Right cardiac atrium (tissue), 5 donors: ENCODE measurements at places on chromosomes 3 and 15. TPM values are rescaled to one million over a fixed set of nuclear protein-coding genes. Genes with fewer than 3 reads are reported as not detected.

Gene RPL4
- 1,717 TPM for total RNA-seq

Gene FBXL22
- 18.3 TPM for total RNA-seq

Gene UBAP1L
- total RNA-seq = 1.9 TPM

Gene FRMD5
- total RNA-seq = 88.6 TPM

DNA sequence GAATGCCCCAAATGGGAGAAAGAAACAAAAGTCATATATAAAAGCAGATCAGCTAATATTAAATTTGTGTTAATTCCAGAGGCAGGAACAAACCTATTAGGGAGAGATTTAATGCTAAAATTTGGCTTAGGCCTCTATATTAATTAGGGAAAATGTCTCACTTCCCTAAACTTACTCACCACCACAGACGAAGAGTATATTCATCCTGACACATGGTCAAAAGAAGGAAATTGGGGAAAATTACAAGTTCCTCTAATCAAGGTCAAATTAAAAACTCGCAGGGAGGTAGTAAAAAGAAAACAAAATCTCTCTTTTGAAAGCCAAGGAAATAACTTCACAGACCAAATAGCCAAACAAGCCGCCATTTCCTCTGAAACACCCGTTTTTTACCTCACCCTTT, 32.2 kb downstream of the GRM2 start:
- DNase-seq = no peak

DNA sequence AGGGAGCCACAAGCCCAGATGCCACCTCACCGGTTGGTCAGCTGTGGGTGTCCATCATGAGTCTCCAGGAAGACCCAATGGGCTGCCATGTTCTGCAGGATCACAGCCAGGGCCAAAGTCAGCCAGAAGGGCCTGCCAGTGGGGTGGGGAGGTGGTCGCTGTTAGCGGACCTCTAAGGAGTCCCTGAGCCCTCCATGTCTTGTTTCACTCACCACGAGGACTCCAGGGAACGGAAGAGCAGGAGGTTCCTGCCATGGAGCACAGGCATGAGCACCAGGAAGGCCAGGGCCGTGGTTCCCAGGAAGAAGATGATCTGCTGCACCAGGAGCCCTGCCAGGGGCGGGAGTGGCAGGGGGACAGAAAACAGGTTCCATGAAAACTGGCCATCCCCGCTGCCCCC, 8.6 kb downstream of the ISLR start:
- DNase-seq = no peak

DNA sequence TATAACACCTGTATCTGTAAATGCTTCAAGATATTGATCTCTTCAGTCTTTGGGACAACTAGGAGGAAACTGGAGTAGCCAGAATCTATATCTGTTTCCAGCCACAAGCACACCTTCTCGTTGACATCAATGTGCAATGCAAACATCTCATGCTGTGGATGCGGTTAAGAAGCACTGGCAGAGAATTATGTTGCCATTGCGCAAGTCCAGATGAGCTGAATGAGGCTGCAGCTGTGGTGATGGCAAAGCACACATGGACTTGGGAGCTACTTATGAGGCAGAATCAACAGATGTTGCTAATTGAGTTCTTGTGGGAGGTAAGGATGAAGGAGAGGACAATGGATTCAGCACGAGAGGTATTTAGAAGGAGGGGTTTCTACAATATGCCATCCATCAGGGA, 90.9 kb downstream of the STRIT1 start:
- DNase-seq = no peak

- no peak for DNase-seq
Observed at GRCh38 chr3:100518983-100519382, 26.6 kb downstream of the TMEM45A start.

DNA sequence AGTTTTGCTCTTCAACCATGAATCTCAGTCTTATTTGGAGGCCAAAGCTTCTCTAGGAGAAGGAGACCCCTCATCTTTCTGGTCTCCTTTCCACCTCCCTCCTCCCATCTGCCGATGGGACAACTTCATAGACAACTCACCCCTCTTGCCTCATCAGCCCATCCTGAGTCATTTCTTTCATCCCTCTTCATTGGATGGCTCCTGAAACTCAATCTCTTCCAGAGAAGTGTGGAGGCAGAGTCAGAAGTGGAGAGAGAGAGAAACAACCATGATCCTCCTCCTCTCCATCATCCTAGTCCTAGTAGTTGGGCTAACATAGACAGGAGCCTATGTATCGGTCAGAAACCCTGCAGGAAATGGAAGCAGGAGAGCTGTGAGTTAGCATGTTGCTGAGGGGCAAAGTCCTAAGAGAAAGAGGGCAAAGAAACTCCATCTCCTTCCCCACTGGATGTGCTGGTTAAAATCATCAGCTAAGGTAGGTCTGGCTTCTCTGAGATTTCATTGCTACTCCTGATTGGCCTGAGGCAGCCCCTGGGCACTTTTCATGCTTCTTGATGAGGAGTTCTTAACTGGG, 21.3 kb upstream of the HCN4 start:
- no peak for DNase-seq

GRCh38 chr15:58666957-58667356, 82.5 kb downstream of the ADAM10 start:
- no peak for DNase-seq

GRCh38 chr3:159766563-159767185, 222.0 kb upstream of the IL12A start:
- no peak for DNase-seq

GRCh38 chr15:78018445-78018844, 59.1 kb downstream of the TBC1D2B start:
- DNase-seq = no peak

GRCh38 chr15:46366360-46367007, 731.7 kb downstream of the SQOR start:
- DNase-seq = no peak

DNA sequence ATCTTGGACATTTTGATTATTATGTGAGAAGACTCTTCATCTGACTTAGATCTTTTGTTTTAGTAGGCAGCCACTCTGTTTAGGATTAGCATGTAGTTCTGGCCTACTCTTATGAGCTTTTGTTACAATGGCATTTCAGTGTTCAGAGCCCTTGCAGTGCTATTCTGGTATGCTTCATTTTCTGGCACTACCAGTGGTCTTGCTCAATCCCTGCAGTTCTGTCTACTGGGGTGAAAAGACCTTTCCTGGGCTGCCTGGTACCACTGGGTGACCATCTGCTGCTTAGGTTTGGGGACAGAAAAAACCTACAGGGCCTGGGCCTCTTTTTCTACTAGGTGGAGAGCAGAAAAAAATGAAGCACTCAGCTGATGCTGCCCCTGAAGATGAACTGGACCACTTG, 42.5 kb downstream of the IL16 start:
- DNase-seq = no peak

DNA sequence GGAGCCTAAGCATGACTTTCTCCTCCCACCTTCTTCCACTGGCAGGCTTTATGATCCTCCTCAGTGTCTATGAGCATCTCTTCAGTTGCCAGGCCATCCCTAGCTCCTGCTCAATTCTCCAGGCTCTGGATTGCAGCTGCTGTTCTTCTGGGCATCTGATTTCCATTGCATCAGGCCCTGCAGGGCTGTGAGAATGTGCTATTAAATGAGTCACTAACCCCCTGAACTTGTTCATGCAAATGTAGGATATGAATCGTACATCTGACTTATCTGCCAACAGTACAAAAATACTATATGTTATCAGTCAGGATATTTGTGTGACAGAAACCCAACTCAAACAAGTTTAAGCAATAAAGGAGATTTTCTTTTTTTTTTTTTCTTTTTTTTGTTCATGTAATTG, 11.9 kb downstream of the GPR176 start:
- no peak for DNase-seq

GRCh38 chr3:68866157-68866556, 66.2 kb downstream of the TAFA4 start:
- DNase-seq = no peak
